SK-MEL-5 (cell line): ENCODE measurements at places on chromosomes 12 and 14. TPM values are rescaled to one million over a fixed set of nuclear protein-coding genes. Genes with fewer than 3 reads are reported as not detected.

DNA sequence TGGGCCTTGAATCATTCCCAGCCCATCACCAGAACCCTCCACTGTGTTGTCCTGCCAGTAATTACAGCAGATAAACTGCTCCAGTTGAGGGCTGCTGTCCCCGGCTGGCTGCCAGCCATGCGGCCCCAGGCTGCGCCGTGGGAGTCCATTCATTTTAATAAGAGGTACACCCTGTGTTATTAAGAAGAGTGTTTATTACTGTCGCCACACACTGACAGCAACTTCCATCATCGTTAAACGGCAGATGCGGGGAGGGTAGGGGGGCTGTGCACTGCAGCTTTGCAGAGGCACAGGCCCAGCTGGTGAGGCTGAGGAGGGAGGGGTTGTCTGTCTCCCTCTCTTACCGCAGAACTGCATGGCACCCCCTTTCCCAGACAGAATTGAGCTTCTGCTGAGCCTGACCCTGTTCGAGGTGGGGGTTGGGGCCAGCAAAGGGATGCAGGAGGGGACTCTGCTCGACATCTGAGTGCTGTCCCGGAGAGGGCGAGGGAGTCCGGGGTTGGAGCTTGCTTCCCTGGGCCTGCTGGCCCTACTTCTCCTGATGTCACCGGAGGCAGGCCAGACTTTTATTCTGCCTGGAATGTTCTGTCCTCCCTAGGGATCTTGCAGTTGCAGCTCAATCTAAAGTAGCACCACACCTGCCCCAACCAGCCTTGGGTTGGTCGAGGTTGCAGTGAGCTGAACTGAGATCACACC, 33.8 kb upstream of the GPATCH2L start:
- DNase-seq: no peak

GRCh38 chr12:32437095-32437515, 37.7 kb downstream of the FGD4 start:
- DNase-seq: no peak

GRCh38 chr14:91113829-91114078, at the start of gene DGLUCY:
DGLUCY (plus strand) TSS chr14:91114073; CDS start chr14:91160295, 46,222 bp downstream.
- no peak for DNase-seq

- no peak for DNase-seq
These were observed 910 bp upstream of the TM7SF3 start for GRCh38 chr12:27014859-27015729.

- DNase-seq: peak; percentile 33
These were observed 733 bp upstream of the PPFIBP1 start for GRCh38 chr12:27523305-27523641.

- DNase-seq: no peak
These were observed 74.8 kb upstream of the DICER1 start for GRCh38 chr14:95231966-95232633.

DNA sequence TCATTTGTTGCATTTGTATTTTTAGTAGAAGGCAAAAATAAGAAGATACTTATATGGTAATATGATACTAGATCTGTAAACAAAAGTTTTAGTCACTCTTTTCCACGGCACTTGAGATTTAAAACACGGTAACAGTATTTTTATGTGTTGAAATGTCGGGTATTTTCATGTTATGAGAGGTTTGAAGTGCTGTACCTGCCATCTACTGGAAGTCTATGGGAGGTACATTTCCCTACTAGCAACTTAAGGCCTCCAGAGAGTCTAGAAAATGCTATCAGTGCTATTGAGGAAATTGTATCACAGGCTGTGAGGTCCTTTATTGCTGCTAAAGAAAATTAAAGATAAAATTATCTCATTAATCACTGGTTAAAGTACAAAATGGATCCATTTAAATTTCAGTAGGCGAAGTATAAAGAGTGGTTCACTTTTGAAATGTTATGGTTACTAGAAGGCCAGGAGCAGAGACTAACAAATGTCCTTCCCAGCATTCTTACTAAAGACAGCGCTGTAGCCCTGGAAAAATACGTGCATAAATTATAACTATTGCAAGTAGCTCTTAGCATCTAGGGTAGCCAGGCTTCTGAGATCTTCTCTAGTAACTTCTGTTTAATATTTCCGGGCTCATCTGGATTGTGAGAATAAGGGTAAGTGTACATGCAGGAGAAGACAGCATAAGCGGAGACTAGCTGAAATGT, 77.6 kb upstream of the PRKD1 start:
- DNase-seq: peak; percentile 76

DNA sequence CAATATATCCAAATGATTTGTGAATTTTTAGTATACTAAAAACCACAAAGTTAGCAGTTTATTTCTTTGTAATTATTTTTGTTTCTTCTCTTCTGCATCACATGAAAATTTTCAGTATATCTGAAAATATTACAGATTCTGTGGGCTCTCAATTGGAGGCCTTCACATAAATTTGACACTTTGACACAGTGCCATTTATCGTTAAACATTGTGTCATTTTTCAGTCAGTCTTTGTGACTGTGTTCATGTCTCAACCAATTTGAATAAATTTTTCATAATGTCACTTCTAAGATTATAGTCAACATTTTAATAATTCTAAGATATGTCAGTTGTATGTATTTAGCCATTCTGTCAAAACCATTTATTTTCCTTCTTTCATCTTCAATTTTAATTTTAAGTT, 1303.0 kb downstream of the LRFN5 start:
- DNase-seq: no peak

DNA sequence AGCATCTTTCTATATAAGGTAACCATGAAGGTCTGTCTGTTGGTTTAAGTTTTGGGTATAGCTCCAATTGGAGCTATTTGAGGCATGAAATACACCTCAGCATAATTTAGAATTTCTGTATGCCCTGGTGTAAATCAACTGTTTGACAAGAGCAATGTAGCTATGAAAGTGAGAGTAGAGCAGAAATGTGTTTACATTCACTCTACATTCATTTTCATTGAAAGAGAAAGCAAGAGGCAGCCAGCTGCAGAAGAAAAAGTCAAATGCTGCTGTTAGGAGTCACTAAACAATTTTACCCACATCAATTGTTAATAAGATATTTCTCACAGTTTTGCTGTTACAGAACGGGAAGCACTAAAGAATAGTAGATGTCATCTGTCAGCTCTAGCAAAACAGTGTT, 252.5 kb downstream of the SLC6A15 start:
- no peak for DNase-seq

GRCh38 chr14:23895480-23895879, 58.1 kb upstream of the DHRS4 start:
- peak; percentile 32 for DNase-seq

The PAPOLA gene
- 118 and 120 TPM in 2 replicates for total RNA-seq

The ANKS1B gene
- total RNA-seq: 15.1 TPM in 2 replicates

The FGF6 gene
- not detected in 2 replicates for total RNA-seq

The ST8SIA1 gene
- 29.9 and 31.4 TPM in 2 replicates for total RNA-seq

The LIN7A gene
- 0.26 TPM in 1 of 2 replicates, not detected in the other for total RNA-seq

The KLRK1 gene
- 0.50 and 1.2 TPM in 2 replicates for total RNA-seq
